ENCODE measurements at places on chromosomes 7 and 10.

DNA sequence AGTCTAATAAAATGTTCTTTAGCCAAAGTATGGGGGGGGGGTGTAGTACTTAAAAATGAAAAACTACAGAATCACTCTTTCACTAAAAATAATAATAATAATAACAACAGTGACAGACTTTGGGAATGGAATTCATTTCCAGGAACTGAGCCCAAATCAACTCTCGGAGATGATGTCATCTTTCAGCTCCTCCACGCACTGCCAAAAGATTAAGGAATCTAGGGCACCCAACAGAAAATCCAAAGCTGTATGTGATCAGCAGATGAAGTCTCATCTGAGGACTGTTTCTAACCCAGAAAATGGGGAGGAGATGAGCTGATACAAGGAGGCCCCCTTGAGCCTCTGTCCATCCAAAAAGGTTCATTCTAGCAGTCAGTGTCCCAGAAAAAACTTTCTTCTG, 54.5 kb downstream of the GRB10 start:
- no peak for DNase-seq

DNA sequence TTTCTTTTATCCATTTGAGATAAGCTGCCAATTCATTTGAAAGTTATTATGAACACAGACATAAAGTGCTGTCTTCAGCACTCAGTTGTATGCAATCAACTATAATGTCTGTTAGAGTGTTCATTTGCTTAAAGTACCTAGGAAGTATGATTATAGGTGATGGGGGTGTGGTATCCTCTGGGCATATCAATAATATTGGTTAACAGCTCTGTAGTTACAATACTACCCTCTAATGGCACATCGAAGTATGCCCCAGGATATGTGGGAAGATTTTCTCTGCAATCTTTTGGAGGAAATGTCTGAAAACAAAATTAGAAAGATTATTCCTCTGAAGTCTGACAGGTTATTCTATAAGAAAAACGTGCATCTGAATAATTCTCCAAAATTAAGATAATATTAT, 429.7 kb downstream of the ARL4A start:
- no peak for DNase-seq

DNA sequence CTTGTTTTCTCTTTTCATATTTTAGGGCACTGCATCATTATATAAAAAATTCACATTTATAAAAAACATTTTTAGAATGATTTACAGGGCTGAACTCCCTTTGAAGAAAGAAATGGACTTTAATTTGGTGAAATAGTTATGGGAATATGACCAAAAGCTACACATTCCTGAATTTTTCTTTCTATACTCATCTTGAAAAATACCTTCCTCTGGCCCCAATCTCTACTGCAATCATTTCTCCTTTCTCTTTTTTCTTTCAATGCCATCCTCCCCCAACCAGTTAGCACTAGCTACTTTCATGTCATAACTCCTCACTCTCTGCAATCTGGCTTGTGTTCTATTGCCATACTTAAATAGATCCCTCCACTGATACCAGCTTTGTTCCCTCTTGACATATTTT, 6.2 kb downstream of the WNT8B start:
- no peak for DNase-seq

GRCh38 chr7:135853499-135853898, 104.9 kb upstream of the FAM180A start:
- DNase-seq: no peak

- DNase-seq: no peak
These were observed 12.8 kb downstream of the TFPI2 start for GRCh38 chr7:93877742-93878141.

GRCh38 chr10:96436035-96436434, 77.2 kb upstream of the OPALIN start:
- DNase-seq: no peak

GRCh38 chr10:61438141-61438988, 14.8 kb downstream of the TMEM26 start:
- no peak for DNase-seq

DNA sequence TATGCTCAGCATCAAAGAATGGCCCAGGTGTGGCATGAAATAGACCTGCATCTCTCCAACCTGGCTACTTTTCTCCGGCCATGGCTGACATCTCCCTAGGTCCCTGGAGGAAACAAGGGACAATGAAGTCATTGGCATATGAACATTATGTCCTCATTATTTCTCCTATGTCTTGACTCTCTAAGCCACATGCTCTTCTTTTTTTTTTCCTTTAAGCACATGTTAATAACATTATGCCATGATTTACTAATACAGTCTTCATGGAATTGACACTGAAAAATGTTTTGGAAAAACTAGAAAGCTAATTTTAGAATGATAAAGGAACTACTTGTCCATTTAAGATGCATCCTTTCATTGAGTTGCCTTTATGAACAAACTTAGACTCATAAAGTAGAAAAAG, 628.9 kb downstream of the TNS3 start:
- DNase-seq: no peak

- DNase-seq: no peak
These were observed 97.7 kb downstream of the ATE1 start for GRCh38 chr10:121830101-121830500.

- DNase-seq: no peak
These were observed 223.1 kb downstream of the FGFR2 start for GRCh38 chr10:121375172-121375571.

GRCh38 chr7:69963393-69963792, 365.1 kb downstream of the AUTS2 start:
- no peak for DNase-seq

DNA sequence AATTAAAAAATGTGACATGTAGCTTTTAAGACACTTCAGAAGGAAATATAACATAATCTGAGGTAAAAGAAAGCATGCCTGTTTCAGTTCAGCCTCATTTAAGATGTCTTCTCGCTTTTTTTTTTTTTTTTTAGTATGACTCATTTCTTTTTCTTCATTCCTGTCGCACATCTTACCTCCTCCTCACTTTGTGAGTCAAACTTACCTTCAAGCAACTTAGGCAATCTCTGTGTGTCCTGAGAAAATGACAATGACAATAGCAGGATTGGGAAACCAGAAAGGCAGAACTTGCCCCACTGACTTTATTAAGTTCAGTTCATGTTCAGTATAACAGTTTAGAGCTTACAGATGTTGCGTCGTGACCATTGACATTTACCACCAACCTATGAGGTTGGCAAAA, 7.7 kb downstream of the PTN start:
- no peak for DNase-seq

GRCh38 chr10:96998329-96998888, 166.3 kb downstream of the LCOR start:
- no peak for DNase-seq

- no peak for DNase-seq
These were observed 23.1 kb downstream of the WASL start for GRCh38 chr7:123725586-123726171.

GRCh38 chr10:71427246-71427645, 30.5 kb downstream of the CDH23 start:
- DNase-seq: no peak

DNA sequence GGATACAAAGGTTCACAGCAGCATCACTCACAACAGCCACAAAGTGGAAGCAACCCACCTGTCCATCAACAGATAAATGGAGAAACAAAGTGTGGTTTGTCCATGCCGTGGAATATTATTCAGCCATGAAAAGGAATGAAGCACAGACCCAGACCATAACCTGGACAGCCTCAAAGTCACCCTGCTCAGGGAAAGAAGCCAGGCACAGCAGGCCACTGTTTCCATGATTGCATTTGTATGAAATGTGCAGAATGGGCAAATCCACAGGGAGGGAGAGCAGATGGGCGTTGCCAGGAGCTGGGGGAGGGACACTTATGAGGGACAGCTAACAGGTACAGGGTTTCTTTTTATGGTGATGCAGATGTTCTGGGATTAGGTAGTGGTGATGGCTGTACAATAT, 30.3 kb downstream of the FOXL3 start:
- DNase-seq: no peak

DNA sequence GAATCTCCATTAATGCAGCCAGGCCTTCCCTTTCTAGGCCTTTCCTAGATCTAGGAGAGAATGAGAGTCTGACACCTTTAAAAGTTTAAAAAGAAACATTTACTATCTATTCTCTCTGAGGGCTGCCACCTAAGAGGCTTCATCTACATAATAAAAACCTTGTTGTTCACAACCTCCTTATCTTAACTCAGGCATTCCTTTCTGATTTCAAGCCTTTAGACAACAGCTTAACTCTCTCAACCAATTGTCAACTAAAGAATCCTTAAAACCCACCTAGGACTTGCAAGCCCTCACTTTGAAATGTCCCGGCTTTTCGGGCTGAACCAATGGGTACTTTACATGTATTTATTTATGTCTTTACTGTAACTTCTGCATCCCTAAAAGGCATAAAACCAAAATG, 64.3 kb upstream of the RET start:
- DNase-seq: no peak

DNA sequence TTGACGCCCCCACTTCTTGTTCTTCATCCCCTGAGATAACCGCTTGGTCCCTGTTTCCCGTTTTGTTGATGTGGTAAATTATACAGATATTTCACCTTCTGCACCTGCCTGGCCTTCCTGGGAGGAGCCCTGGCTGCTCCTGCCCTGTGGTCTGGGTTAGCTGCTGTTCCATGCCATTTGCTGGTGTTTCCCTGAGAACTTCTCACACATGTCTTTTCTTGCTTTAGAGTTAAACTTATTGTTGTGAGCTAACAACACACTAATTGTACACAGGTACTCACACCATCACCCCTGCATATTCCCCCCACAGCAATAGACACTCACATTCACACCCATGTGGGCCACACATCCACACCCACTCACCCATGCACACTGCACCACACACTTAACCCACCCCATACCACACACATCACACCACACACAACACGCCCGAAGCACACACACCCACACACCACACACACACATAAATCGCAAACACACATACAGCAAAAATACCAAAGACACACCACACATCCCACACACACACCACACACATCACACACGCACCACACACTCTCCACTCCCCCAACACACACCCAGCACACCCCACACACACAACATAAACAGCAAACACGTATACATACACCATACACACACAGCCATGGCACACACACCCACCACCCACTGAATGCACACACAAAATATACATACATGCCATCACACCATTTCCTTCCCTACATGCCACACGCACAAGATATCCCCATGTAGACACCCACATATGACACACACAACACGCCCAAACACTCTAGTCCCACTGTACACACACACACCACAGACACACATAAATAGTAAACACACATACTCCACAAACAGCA, 19.4 kb upstream of the ANTXRL start:
- DNase-seq: no peak

- DNase-seq: no peak
These were observed 3.9 kb downstream of the LRIT1 start for GRCh38 chr10:84237199-84238051.

DNA sequence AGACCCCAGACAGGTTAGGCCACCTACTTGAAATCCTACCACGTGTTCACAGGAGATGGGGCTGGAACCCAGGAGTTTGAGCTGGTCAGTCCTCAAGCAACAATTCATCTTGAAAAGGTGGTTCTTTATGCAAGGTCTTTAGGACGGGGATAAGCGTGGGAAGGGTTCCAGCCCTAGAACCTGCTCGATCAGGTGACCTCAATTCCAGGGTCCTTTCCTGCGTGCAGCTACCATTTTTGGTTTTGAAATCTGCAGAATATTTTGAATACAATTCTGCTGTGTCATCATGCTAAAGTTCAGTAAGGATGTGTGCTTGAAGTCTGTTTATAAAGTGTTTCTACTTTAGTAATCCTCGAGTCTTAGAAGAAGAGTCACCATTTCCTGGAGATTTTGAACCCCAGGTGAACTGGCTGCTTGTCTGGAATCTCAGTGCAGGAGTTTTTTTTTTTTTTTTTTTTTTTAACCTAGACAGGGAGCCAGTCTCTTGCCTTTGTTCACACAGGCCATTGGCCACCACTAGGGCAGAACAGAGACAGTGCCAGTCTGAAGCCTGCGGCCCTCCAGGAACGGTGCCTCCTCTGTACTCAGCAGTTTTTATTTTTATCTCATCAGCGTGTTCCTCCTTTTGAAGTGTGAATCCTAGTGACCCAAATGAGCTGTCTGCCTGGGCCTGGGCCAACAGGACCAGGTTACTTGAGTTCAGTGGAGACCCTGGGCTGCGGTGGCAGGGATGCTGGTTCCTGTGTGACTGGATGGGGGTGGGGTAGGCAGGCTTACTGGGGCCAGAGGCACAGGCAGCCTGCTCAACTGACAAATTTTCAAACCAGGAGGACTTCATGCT, 54.6 kb downstream of the EEPD1 start:
- no peak for DNase-seq

GRCh38 chr10:60384011-60384410, 5.7 kb downstream of the ANK3 start:
- no peak for DNase-seq

DNA sequence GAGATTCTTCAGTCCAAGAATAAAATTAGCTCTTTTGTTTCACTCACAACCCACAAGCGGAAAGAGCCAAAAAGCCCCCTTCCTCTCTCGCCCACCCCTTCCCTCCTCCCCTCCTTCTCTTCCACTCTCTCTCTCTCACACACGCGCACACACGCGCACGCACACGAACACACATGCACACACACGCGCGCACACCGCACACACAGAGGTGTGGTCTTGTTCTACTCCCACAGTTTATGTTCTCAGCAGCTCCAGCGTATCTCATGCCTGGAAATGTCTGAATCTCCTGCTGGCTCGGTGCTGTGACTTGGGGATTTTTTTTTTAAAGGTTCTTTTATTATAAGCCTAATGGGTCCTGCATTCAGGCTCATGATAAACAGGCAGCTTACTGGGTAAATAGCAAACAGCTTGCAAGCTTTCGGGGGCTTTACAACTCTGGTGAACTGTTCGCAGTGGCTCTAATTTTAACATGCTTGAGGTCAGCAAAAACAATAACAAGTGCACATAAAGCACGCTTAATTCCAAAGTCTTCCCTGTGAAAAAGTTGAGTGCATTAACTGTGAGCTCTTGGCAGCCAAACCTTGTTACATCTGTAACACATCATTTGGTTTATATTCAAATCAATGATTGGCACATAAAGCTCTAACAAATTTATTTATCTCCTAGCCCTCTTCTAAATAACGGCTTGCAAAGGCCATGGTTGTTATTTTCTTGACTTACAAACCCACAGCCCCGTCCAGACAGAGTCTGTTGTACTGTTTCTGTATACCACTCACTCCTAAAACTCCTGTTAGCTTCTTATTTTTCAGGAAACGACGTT, 424.1 kb upstream of the MGMT start:
- DNase-seq: no peak

- DNase-seq: no peak
These were observed 247.9 kb downstream of the BAMBI start for GRCh38 chr10:28925121-28925663.

DNA sequence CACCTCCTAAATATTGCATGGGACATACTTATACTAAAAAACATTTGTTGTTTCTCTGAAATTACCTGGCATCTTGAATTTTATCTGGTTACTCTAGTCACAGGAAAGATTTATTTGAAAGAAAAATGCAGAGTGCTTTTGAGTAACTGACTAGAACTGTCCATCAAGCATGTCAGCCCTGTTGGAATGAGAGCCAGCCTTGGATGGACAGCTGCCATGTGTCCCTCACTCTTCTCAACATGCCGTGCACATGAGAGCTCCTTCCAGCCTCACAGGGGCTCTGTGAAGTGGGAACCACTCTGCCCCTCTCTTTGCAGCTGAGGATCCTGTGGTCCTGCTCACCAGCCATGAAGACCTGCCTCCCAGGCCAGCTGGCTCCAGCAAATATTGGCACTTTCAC, 118.3 kb upstream of the SHH start:
- no peak for DNase-seq
